ENCODE measurements at places on chromosomes 6 and 20.

GRCh38 chr6:27672113-27672799 lies 199.4 kb upstream of the ZNF184 start:
- H3K27ac ChIP-seq, result no peak overlapping the region
- H3K4me3 ChIP-seq, result peak overlapping the region; percentile 40
- H3K27me3 ChIP-seq, result peaks cover 17% of the 10 kb centered on the region
- H3K4me1 ChIP-seq, result peaks cover 9% of the 10 kb centered on the region
- peak; percentile 76 for DNase-seq
- no peaks in the 10 kb centered on the region for H3K36me3 ChIP-seq

DNA sequence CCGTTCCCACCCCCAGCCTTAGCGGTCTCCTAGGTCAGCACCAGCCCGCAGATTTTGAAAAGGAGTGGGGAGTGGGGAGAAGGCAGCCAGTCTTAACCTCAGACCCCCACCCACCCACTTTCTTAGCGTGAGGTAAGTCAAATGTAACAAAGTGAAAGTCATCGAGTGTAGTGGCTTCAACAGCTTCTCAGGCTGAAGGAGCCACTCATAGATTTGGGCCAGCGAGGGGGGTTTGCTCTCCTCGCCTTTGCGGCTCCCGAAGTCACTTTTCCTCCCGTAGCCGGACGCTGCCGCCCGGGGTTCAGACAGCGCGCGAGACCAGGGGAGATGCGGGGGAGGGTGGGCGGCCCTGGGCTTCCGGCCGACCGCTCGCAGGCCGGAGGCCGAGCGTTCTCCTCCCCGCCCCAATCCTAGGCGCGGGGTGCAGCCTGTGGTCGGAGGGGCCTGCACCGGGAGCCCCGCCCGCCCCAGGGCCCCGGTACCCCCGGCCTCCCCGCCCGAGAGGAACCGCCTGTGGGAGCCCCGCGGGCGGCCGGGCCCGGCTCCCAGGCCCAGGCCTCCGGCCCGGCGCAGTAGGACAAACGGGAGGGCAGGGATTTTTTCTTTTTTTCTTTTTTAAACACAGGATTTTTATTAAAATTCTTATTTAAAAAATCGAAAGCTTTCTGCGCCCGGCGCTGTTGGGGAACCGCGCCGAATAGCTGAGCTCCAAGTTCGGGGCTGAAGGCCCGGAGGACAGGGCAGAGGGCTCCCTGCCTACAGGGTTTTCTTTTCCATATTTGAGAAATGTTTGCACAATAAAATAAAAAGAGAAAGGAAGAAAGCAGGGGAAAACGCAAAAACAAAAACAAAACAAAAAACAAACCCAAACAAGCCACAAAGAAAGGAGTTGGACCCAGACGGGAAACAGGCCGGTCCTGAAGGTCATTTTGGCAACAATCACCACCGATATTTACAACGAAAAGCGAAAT lies 3.2 kb downstream of the NKX2-2 start:
- no peak overlapping the region for H3K27ac ChIP-seq
- H3K4me3 ChIP-seq, result no peak overlapping the region
- H3K4me1 ChIP-seq, result peaks cover 10% of the 10 kb centered on the region
- peaks cover 98% of the 10 kb centered on the region for H3K27me3 ChIP-seq
- no peaks in the 10 kb centered on the region for H3K36me3 ChIP-seq
- DNase-seq, result no peak

- H3K36me3 ChIP-seq, result no peaks in the 10 kb centered on the region
- no peak for DNase-seq
- H3K27me3 ChIP-seq, result no peaks in the 10 kb centered on the region
- H3K4me3 ChIP-seq, result no peak overlapping the region
Observed at GRCh38 chr6:63058601-63059000, 152.7 kb upstream of the FKBP1C start.

GRCh38 chr20:34791289-34792020 lies 34.0 kb downstream of the NCOA6 start:
- H3K4me1 ChIP-seq, result no peaks in the 10 kb centered on the region
- H3K27me3 ChIP-seq, result no peaks in the 10 kb centered on the region
- no peak overlapping the region for H3K27ac ChIP-seq
- H3K36me3 ChIP-seq, result peaks cover 5% of the 10 kb centered on the region
- H3K4me3 ChIP-seq, result no peak overlapping the region
- no peak for DNase-seq
